ENCODE measurements at places on chromosomes 2 and 18.

- DNase-seq: no peak
Measured at GRCh38 chr2:127874378-127875269, 11.1 kb downstream of the AMMECR1L start.

- no peak for DNase-seq
Measured at GRCh38 chr2:105279126-105279525, 37.6 kb downstream of the GPR45 start.

DNA sequence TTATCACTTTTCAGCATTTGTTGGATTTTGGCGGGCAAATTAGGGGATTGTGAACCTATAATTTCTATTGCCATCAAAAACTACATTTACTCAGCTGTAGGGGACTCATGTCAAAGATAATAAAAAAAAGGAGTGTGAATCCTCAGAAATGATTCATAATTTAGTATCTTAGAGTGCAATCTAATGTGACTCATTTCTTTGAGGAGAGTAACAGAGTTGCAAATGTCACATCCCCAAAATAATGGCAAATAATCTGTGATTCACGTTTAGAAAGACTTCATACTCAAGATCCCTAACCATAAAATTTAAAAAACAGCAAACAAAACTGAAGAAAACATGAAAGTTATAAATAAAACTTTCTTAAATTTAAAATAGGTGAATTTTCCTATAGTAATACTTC lies 373.0 kb downstream of the CDH2 start:
- DNase-seq: no peak

GRCh38 chr2:130853391-130853790 lies 16.7 kb downstream of the ARHGEF4 start:
- no peak for DNase-seq

DNA sequence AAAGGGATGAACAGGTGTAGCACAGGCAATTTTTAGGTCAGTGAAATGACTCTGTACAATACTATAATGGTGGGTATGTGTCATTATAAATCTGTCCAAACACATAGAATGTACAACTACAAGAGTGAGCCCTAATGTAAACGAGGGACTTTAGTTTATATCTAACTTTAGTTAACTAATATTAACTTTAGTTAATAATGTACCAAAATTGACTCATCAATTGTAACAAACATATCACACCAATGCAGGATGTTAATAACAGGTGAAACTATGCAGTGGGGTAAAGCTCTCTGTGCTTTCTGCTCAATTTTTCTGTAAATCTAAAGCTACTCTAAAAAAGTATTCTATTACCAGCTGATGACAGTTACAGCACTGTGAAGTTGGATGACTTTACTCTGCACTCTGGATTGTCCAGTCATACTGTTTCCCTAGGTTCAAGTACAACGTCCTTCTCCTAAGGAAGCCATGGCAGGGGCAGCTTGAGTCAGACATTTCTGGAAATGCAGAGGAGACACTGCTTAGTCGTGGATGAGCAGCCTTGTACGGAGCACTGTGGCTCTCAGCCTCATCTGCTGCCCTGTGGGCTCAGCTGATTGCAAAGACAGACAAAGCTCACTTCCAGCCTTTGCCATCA lies 26.1 kb downstream of the TGFA start:
- DNase-seq: no peak

GRCh38 chr2:64837116-64837731 lies 152.0 kb upstream of the SLC1A4 start:
- DNase-seq: no peak

DNA sequence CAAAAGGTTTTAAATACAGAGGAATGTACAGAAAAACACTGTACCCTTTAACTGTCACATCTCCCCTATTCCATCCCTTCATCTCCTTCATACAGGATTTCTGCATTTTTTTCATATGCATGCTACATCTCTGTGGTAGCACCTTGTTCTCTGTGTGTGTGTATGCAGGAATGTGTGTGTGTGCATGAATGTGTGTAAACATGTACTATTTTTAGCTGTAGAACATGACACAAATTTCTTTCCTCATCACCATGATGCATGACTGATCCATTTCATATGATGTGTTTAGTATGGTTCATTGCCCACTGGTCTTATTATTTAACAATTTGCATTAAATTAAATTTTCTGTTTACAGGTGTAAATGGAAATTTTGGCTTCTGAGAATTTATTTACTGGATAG lies 21.5 kb upstream of the ZEB2 start:
- DNase-seq: no peak

DNA sequence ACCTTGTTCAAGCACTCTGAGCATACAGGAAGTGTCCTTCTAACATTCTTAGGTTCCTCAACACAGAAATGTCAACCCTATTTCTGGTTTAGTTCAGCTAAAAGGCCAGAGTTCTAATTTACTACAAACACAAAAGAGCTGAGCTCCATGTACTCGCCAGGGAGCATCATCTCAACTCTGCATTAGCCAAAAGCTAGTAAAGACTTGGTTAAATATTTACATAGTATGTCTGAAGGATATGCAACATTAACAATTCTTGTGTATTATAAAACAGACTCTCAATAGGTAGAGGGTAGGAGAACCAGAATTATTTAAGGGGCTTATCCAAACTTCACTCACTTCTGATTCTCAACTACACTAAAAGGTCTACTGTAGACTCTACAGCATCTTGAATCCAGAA lies 154.6 kb downstream of the THADA start:
- no peak for DNase-seq

GRCh38 chr2:86295066-86295465 lies 42.4 kb downstream of the REEP1 start:
- no peak for DNase-seq

GRCh38 chr18:40235836-40236235 lies 1719.2 kb upstream of the PIK3C3 start:
- no peak for DNase-seq

DNA sequence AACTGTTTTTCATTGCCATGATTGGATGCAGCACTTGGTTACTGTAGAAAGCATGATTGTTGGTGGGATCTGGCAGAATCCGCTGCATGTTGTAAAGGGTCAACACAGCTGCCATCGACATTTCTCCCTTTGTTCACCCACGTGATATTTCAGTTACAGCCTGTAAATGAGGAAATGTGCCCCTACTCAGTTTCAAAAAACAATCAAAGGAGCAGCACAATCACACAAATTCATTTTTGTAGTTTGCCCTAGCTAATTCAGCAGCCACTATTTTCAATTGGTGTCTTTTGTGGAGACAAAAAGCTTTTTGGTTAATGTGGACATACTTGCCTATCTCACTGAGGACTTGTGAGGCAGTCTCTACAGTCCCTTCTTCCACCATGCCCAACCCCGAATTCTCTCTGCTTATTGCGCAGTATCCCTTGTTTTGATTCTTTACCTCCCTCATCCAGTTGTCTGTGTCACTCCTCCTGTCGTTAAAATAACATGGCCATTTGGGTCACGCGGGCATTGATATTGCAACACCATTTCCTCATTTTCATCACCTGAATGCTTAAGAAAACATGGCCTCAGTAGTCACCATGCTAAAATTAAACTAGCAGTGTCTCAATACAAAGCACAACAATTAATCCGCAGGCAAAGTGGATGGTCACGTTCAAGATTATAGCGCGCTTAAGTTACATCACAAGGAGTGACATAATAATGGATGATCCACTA lies 6.4 kb upstream of the PROC start:
- DNase-seq: no peak

DNA sequence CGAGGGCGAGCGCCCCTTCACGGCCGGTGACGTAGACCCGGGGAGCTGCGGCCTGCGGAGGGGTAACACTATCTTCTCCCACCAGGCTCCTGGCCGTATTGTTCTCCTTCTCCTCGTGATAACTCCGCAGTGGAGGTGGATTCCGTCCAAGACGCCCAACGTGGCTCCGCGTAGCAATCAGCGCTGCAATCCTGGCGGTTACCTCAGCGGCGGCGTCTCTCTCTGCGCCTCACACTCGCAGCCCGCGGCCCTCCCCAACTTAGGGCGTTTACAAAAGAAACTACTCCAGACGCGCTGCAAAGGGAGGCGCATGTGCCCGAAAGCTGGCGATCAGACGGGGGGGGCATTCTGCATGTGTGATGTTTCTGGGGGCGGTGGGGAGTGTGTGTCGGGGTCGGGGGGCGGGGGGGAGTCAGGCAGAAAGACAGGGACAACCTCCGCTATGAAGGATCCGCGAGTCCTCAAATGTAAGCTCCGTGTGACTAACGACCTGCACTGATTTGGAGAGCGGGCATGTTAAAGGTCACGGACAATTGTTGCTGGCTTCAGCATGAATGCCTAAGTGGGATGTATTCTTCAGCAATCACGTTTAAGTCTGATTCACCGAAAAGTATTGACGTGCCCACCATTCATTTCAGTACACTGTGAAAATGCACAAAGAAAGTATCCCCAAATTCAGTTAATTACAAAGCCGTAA lies 1.3 kb upstream of the ZNF516 start:
- DNase-seq: no peak

DNA sequence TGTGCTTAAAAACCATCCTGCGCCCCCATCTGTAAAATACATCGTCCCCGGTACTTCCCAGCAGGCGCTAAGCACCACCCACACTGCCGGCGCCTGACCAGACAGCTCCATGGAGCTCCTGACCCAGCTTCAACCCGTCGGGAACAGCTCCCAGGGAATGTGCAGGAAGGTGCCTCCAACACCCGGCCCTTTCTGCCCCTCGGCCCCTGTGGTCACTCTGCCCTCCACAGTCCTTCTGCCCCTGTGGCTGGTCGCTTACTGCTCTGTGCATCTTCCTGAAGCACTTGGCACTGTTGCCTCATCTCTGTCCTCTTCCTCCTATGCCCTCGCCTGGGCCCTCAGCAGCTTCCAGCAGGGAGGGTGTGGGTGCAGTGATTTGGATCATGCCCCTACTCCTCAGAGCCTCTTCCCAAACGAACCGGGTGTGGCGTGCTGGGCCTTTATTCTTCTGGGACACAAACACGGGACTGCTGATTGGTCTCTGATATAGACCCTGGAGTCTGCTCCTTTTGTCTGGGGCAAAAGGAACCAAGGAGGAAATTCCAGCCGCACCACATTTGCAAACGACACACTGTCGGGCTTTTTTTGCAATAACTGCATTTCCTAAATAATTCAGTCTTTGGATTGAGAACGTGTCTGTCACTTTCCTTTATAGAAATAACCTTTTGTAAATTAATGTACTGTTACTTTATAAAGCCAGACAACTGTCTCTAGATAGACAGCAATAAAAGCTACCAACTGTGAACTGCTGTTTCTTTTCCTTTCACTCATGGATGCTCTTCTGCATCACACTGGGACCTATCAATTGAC lies 65.9 kb downstream of the ADI1 start:
- DNase-seq: no peak

GRCh38 chr2:236562434-236562833 lies 7.2 kb upstream of the ACKR3 start:
- no peak for DNase-seq

DNA sequence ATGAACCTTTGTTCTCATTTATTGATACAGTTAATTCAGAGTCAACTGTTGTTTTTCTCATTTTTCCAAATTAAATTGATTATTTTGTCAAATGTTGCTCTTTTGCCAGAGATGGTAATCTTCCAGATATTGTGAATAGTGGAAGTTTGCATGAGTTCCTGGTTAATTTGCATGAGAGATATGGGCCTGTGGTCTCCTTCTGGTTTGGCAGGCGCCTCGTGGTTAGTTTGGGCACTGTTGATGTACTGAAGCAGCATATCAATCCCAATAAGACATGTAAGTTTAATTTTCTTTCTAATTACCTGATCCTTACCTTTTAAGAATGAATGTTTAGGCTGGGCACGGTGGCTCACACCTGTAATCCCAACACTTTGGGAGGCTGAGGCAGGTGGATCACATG lies 7.8 kb downstream of the CYP20A1 start:
- DNase-seq: no peak

GRCh38 chr18:57276829-57277228 lies 75.5 kb upstream of the ST8SIA3 start:
- DNase-seq: no peak

GRCh38 chr2:10400978-10401951 lies 46.9 kb downstream of the ODC1 start:
- no peak for DNase-seq

All from CMK (cell line).